GM19239 (cell line): ENCODE measurements at places on chromosomes 2 and 18.

GRCh38 chr2:187403568-187404260, 44.3 kb downstream of the CALCRL start:
- no peak for DNase-seq

DNA sequence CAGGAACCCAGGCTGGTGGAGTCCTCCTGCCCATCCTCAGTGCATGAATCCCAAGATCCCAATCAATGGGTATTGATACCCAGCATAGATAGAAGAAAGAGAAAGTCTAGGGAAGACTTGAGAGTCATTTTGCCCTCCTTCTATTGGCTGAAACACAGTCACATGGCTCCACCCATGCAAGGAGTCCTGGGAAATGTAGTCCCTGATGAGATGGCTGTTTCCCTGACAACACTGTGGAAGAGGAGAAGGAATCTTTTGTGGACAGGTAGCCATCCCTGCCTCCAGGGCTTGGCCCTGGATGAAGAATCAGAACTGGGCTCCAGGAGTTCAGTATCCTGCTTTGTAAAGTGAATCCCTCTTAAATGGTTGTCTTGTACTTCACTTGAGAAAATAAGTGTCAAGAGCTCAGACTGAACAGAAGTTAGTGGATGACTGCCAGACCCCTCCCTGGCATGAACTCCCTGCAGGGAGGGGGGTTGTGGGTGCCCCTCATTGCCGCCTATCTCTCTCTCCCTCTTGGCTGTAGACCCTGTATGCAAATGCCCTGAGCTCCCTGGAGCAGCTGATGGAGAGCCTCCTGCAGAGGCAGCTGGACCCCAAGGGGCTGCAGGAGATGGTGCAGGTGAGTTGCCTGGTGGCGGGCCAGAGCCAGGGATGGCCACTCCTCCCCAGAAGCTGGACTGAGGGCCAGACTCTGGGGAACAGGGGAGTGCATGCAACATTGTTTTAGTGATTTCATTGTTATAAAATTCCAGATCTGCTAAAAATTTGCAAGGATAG, 36.1 kb downstream of the MROH2A start:
- DNase-seq: no peak

GRCh38 chr2:230934231-230935129, 9.4 kb upstream of the GPR55 start:
- DNase-seq: no peak

DNA sequence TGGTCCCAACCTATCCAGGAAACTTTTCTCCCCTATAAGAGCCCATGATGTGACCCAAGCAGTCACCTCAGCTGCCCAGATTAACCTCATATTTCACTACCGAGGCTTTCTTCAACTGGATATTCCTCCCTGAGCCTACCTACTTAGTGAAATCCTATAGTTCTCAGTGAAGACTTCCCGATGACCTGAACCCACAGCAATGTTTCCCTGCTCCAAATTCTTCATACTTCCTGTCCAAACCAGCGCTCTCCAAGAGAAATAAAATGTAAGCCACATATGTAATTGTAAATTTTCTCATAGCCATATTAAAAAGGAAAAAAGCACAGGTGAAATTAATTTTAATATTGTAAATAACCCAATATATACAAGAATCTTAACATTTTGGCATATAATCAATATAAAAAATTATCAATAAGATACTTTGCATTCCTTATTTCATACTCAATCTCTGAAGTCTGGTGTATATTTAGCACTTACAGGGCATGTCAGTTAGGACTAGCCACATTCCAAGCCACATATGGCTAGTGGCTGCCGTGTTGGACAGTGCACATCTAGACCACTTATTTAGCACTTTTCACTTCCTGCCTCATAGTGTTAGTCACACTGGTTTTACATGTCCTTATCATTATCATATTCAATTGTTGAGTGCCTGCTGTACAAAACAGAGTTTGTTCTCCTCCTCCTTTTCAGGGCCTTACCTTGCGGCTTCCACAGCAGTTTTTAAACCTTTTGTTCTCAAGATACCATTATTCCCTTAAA, 1.9 kb upstream of the STAT4 start:
- DNase-seq: no peak

DNA sequence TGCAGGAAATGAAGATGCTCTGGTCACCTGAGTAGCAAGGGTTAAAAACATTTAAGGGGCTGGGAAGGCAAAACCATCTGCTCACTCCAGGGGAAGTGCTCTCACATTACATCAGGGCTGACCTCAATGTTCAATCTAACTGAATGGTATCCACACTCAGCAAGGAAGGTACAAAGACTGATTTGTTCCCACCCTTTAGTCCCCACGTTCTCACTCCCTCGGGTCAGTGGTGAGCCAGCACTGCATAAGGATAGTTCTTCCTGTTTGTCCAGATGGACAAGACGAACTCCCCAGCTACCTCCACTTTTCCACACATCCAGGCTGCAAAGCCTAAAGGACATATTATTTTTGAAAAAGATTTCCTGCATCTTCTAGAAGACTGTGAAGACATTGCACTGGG, 126.6 kb upstream of the SLC14A2 start:
- no peak for DNase-seq
